ENCODE measurements at places on chromosomes 3 and 15. TPM values are rescaled to one million over a fixed set of nuclear protein-coding genes. Genes with fewer than 3 reads are reported as not detected.

DNA sequence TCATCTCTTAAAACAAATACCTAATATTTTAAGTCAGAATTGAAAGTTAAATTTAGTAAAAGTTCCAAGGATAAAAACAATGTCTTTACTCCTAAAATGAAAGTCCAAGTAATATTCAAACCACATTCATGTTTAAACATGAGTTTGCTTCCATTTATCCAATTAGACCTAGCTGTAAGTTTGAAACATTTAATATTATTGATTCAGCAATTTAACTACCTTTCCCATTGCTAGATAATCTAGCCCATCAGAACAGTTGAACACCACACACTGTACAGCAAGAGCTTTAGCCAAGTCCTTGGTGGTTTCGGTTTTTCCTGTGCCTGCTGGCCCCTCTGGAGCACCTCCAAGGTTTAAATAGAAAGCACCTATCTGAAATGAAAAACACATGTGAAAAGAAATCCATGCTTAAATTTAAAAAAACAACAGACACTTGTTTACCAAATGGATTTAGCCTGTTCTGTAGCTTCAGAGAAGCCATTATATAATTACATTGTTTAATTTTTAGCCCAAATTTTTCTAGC, 97.8 kb downstream of the DNAH12 start:
- H3K27me3 ChIP-seq = no peaks in the 10 kb centered on the region
- no peak for DNase-seq
- no peak overlapping the region for H3K27ac ChIP-seq
- no peak overlapping the region for H3K4me3 ChIP-seq

Gene PLAAT1
- not detected for total RNA-seq

- no peak for DNase-seq
- no peak overlapping the region for H3K4me3 ChIP-seq
- H3K36me3 ChIP-seq = no peaks in the 10 kb centered on the region
- H3K27ac ChIP-seq = no peak overlapping the region
- H3K4me1 ChIP-seq = no peaks in the 10 kb centered on the region
Observed at GRCh38 chr3:108242776-108243175, 20.6 kb upstream of the IFT57 start.

GRCh38 chr15:77064063-77064462, 6.8 kb downstream of the TSPAN3 start:
- DNase-seq = no peak
- no peak overlapping the region for H3K27ac ChIP-seq
- no peak overlapping the region for H3K4me3 ChIP-seq
- H3K36me3 ChIP-seq = no peaks in the 10 kb centered on the region
- H3K4me1 ChIP-seq = no peaks in the 10 kb centered on the region
- H3K27me3 ChIP-seq = no peaks in the 10 kb centered on the region

- H3K27me3 ChIP-seq = no peaks in the 10 kb centered on the region
- no peak overlapping the region for H3K27ac ChIP-seq
- H3K36me3 ChIP-seq = no peaks in the 10 kb centered on the region
- H3K4me3 ChIP-seq = no peak overlapping the region
- H3K4me1 ChIP-seq = no peaks in the 10 kb centered on the region
Observed at GRCh38 chr3:153970047-153970446, 151.1 kb upstream of the ARHGEF26 start.

DNA sequence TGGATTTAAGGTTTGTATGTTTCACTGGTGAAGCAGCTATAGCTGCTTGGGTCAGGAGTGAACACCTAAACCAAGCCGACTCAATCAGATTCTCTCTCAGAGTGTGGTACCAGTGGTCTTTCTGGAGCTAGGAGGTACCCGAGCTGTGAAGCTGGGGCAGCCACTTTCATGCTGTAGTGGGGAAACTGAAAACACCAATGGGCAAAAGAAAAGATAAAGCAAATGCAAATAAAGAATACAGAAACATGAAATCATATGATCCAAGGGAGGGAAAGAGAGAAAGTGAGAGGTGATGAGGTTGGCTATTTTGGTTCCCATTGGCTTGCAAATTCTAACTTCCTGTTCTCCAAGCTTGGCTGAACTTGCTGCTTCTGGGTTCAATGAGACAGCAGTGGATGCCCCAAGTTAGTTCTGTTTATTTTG, 212.3 kb upstream of the CFAP20DC start:
- DNase-seq = no peak
- no peak overlapping the region for H3K4me3 ChIP-seq
- no peaks in the 10 kb centered on the region for H3K4me1 ChIP-seq
- no peak overlapping the region for H3K27ac ChIP-seq
- no peaks in the 10 kb centered on the region for H3K27me3 ChIP-seq

GRCh38 chr15:52765785-52766184, 24.4 kb downstream of the ONECUT1 start:
- H3K4me1 ChIP-seq = no peaks in the 10 kb centered on the region
- no peak overlapping the region for H3K4me3 ChIP-seq
- H3K27me3 ChIP-seq = no peaks in the 10 kb centered on the region
- H3K27ac ChIP-seq = no peak overlapping the region

DNA sequence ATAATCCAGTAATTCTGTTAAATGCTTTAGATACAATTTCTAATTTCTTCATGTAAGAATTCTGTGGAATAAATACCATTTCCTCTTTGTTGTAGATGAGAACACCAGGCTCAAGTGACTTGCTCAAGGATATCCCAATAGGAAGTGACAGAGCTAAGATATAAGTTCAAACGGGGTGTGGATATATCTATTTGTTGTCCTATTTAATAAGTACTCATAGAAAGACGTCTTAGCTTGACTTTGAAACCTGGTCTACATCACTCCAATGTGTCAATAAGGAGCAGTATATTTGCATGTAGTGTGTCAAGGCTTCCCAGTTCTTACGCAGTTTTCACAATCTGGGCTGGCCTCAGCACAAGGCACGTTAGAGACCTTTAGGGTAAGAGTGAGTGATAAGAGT, 4.7 kb upstream of the GCSAM start:
- H3K27me3 ChIP-seq = no peaks in the 10 kb centered on the region
- DNase-seq = no peak
- no peak overlapping the region for H3K4me3 ChIP-seq
- no peaks in the 10 kb centered on the region for H3K4me1 ChIP-seq
- no peaks in the 10 kb centered on the region for H3K36me3 ChIP-seq

GRCh38 chr3:45455040-45455439, 66.7 kb downstream of the LARS2 start:
- no peak overlapping the region for H3K27ac ChIP-seq
- H3K36me3 ChIP-seq = peaks cover 17% of the 10 kb centered on the region
- H3K4me1 ChIP-seq = no peaks in the 10 kb centered on the region
- no peak overlapping the region for H3K4me3 ChIP-seq
- no peak for DNase-seq

DNA sequence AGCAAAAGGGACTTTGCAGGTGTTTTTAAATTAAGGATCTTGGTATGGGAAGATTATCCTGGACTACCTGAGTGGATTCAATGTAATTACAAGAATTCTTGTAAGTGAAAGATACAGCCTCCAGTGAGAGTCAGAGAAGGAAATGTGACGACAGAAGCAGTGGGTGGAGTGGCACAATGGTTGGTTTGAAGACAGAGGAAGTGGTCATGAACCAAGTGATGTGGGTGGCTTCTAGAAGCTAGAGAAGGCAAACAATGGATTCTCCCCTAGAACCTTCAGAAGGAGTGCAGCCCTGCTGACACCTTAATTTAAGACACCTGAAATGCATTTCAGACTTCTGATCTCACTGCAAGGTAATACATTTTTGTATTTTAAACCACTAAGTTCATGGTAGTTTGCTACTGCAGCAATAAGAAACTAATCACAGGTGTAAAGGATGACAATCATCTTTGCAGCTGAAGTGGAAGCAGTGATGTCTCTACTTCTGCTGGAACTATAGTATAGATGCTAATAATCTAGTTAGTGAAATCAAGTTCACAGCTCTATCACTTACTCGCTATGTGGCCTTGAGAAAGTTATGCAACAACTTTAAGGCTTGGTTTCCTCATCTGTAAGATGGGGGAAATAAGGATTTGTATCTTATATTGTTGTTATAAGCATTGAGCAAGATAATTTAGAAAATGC, 403.4 kb upstream of the SUCLG2 start:
- DNase-seq = no peak
- no peaks in the 10 kb centered on the region for H3K36me3 ChIP-seq
- H3K27ac ChIP-seq = no peak overlapping the region
- no peaks in the 10 kb centered on the region for H3K27me3 ChIP-seq
- H3K4me3 ChIP-seq = no peak overlapping the region

- H3K27me3 ChIP-seq = no peaks in the 10 kb centered on the region
- no peaks in the 10 kb centered on the region for H3K4me1 ChIP-seq
- no peak for DNase-seq
- H3K36me3 ChIP-seq = no peaks in the 10 kb centered on the region
Observed at GRCh38 chr3:178676077-178676476, 139.8 kb downstream of the KCNMB2 start.

GRCh38 chr3:108051005-108051404, 39.8 kb downstream of the CD47 start:
- H3K4me1 ChIP-seq = peaks cover 7% of the 10 kb centered on the region
- no peak overlapping the region for H3K27ac ChIP-seq
- no peaks in the 10 kb centered on the region for H3K27me3 ChIP-seq
- H3K36me3 ChIP-seq = peaks cover 22% of the 10 kb centered on the region
- no peak for DNase-seq

GRCh38 chr3:195806211-195806915, 5.4 kb downstream of the MUC4 start:
- DNase-seq = peak; percentile 50
- no peaks in the 10 kb centered on the region for H3K36me3 ChIP-seq
- H3K27ac ChIP-seq = peak overlapping the region; percentile 52

DNA sequence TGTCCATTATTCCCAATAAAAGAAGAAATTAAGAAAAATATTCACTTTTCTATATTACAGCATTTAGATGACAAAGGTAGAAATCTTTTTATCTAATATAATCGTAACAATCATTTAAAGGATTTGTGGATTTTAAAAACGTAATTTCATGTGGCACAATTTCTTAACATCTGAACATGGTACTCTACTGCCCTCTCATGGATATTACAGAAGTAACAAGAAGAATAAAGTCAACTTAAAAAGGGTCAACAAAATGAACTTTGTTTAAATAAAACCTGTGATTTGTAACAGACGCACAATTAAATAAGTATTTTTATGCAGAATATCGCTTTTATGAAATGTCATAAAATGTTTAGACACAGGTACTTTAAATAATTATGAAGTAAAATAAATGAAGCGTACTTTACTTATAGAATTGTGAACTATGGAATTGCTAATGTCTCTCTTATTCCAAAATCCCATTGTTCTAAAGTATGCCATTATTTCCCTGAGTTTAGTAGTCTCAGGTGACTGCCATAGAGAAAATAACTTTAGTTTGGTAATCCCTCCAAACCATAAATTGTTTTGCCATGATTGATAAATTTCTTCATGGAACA, 366.8 kb upstream of the ZNF385D start:
- no peak overlapping the region for H3K27ac ChIP-seq
- no peak for DNase-seq
- no peaks in the 10 kb centered on the region for H3K36me3 ChIP-seq
- H3K4me1 ChIP-seq = no peaks in the 10 kb centered on the region
- H3K27me3 ChIP-seq = no peaks in the 10 kb centered on the region

Gene CSK
- 22.4 TPM for total RNA-seq

- H3K27ac ChIP-seq = peak overlapping the region; percentile 13
- H3K4me1 ChIP-seq = peaks cover 36% of the 10 kb centered on the region
- DNase-seq = no peak
Observed at GRCh38 chr3:72341920-72342319, 506.3 kb downstream of the SHQ1 start.

GRCh38 chr15:39296955-39297354, 283.9 kb upstream of the THBS1 start:
- DNase-seq = no peak
- H3K27ac ChIP-seq = no peak overlapping the region
- no peaks in the 10 kb centered on the region for H3K27me3 ChIP-seq
- H3K4me1 ChIP-seq = peaks cover 14% of the 10 kb centered on the region
- no peak overlapping the region for H3K4me3 ChIP-seq

GRCh38 chr15:63191895-63192618, 2.7 kb downstream of the RAB8B start:
- no peaks in the 10 kb centered on the region for H3K36me3 ChIP-seq
- H3K4me1 ChIP-seq = peaks cover 56% of the 10 kb centered on the region
- H3K27ac ChIP-seq = no peak overlapping the region
- no peaks in the 10 kb centered on the region for H3K27me3 ChIP-seq

Gene TXNRD3
- total RNA-seq = 13.6 TPM

Gene CLEC3B
- 21.3 TPM for total RNA-seq

GRCh38 chr3:150609988-150610387, 6.9 kb downstream of the SELENOT start:
- no peaks in the 10 kb centered on the region for H3K27me3 ChIP-seq
- no peak for DNase-seq
- peaks cover 29% of the 10 kb centered on the region for H3K4me1 ChIP-seq

Gene ACY1
- total RNA-seq = 1.4 TPM

Gene MORC1
- total RNA-seq = not detected

- DNase-seq = no peak
- H3K36me3 ChIP-seq = no peaks in the 10 kb centered on the region
- no peak overlapping the region for H3K4me3 ChIP-seq
- H3K27me3 ChIP-seq = no peaks in the 10 kb centered on the region
- H3K27ac ChIP-seq = peak overlapping the region; percentile 26
Observed at GRCh38 chr3:190108804-190109203, 11.9 kb downstream of the P3H2 start.

GRCh38 chr3:23079976-23080375, 123.2 kb upstream of the UBE2E2 start:
- H3K36me3 ChIP-seq = no peaks in the 10 kb centered on the region
- peaks cover 27% of the 10 kb centered on the region for H3K4me1 ChIP-seq
- no peak overlapping the region for H3K27ac ChIP-seq
- DNase-seq = no peak

DNA sequence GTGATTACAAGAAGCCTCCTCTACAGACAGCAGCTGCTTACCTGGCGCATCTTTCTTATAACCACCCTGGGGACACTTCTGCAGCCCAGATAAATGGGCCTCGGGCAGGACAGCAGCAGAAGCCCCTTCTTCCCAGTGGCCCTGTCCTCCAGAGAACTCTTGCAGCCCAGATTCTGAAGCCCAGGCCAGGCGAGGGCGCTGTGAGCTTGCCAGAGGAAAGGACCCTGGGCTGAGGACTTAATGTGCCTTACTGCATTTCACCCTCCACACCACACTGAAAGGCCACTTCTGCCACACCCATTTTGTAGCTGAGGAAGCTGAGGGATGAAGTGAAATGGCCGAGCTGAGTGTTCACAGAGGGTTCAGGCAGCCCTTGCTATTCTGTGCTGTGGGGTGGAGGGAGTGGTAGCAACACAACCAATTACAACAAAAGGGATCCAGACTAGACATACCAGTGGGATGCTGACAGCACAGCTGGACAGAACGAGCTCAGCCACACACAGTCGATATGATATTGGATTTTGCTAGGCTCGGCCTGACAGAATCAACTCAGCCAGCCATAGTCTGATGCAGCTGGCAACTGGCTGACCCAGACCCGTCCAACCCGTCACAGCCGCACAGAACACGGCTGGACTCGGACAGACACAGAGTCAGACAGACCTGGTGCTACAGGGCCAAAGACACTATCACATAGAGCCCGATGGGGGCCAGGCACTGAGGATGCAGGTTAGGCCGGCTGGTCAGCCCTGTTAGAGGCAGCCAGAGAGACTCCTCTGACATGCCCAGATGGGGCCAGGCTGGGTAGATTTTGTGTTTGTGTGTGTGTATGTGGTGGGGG, 7.3 kb downstream of the ACOX2 start:
- no peaks in the 10 kb centered on the region for H3K27me3 ChIP-seq
- H3K4me1 ChIP-seq = peaks cover 18% of the 10 kb centered on the region
- H3K4me3 ChIP-seq = no peak overlapping the region
- H3K27ac ChIP-seq = no peak overlapping the region
- DNase-seq = no peak
- H3K36me3 ChIP-seq = peaks cover 89% of the 10 kb centered on the region

Gene ZXDC
- 31.0 TPM for total RNA-seq

- DNase-seq = no peak
- peaks cover 15% of the 10 kb centered on the region for H3K4me1 ChIP-seq
- H3K36me3 ChIP-seq = no peaks in the 10 kb centered on the region
Observed at GRCh38 chr3:70861855-70862254, 549.4 kb upstream of the MDFIC2 start.

Gene THRB
- 29.7 TPM for total RNA-seq

All from sigmoid colon (tissue), 7 donors.